ENCODE measurements at places on chromosomes 16 and 17.

DNA sequence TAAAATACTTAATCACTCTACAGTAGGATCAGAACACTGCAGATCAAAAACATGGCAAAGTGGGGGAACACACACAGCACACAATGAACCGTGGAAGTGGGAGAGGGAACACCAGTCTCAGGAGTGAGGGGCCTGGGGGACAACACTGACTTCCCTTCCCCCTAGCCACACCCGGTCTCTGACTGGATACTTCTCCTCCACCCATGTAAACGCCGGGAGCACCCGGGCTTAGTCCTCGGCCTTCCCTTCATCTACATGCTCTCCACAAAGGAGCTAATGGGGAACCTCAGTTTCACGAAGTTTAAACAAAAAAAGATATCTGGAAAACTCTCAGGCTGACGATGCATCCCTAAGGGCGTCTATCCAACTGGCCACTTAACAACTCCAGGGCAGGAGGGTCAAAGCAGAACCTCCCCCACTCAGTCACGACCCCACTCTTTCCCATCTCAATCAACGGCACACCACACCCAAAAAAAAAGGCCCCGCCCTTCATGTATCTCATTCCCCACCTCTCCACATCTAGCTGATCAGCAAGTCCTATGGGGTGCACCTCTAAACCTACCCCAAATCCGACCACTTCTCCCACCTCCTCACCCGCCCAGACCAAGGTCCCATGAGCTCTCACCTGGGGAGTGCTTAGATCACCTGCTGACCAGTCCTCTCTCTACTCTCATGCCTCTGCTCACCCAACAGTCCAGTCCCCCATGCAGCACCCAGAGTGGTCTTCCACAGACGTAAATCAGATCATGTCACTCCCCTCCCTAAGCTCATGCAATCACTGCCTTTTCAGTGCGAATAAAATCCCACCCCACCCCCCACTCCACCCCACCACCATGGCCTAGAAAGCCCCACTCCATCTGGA is 7.4 kb downstream of the ZDHHC7 start:
- no peak for DNase-seq

- DNase-seq = no peak
Observed at GRCh38 chr17:1878419-1879121, 48.8 kb downstream of the RPA1 start.

DNA sequence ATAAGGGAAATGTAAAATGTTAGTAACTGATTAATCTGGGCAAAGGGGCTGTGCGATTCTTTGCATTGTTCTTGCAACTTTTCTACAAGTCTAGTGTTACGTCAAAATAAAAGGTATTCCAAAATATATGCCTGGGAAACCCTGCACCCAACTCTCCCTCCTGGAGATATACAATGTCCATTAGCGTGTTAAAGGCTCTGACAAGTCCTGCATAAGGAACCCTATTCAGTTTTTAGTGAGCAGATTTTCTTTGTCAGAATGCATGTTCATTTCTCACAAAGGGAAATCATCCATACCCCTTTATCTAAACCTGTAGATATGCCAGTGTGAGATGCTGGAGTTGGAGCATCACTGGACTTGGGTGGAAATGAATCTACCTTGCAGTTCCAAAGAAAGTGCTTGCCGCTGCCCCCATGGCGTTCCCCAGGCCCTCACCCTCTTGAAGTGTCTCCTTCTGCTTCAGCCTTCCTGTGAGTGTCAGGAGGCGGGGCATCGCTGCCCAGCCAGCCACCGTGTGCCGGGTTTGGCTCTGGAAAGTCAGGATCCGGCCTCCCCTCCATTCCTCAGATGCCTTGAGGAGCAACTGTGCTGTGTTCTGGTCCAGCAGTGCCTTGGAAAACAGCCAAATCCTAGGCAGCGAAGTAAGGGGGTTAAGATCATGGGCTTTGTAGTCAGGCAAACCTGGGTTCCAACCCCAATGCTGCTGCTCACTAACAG is 85.5 kb downstream of the RMI2 start:
- no peak for DNase-seq

DNA sequence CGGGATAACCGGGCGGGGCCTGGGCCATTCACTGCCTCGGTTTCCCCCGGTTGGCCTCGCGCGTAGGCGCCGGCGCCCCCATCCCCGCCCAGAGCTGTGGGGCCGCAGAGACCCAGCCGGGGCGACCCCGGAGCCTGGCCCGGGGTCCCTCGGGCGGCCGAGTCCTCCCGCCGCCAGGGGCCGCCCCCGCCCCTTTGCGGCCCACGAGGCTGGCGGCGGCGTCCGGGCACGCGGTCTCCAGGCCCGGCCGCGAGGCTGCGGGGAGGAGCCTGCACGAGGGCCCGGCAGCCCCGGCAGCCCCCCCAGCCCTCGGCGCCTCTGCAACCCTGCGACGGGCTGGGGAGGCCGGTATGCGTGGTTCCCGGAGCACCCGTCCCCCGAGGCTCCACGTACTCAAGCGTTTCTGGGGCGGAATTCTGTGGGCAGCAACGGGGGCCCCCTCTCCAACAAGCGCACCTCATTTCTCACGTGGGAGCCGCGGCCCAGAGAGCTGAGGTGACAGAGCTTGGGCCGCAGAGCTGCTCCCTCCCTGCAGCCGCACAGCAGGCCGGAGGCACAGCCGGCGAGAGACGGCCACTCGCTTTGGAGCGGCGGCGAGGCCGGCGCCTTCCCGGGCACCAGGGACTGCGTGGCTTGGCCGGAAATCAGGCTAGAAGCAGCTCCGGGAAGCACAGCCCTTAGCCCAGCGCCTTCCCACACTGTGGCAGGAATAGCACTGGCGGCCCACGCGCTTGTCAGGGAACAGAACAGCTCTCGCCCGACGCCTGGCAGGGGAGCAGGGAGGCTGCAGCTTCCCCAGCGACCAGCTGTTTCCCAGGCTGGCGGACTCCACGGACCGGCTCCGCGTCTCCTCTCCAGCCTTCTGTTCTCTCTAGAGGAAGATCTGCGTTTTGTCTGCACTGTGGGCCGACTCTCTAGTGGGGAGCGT is 867 bp upstream of the LIMD2 start:
- peak; percentile 66 for DNase-seq
